ENCODE measurements at places on chromosomes 5 and 9.

GRCh38 chr5:14685757-14686156, 21.2 kb downstream of the OTULIN start:
- peak; percentile 23 for DNase-seq

- DNase-seq = no peak
Observed at GRCh38 chr5:104048231-104048630, 485.6 kb upstream of the NUDT12 start.

- DNase-seq = no peak
Observed at GRCh38 chr9:92947268-92948037, at the start of gene FGD3. Gene FGD3, plus strand, starts transcription at chr9:92947523. Its CDS starts 28,734 bp downstream, at chr9:92976257.

- no peak for DNase-seq
Observed at GRCh38 chr9:134165357-134166315, 1.3 kb upstream of the RNU6ATAC start.

- DNase-seq = no peak
Observed at GRCh38 chr9:92728831-92729734, 35.5 kb downstream of the BICD2 start.

DNA sequence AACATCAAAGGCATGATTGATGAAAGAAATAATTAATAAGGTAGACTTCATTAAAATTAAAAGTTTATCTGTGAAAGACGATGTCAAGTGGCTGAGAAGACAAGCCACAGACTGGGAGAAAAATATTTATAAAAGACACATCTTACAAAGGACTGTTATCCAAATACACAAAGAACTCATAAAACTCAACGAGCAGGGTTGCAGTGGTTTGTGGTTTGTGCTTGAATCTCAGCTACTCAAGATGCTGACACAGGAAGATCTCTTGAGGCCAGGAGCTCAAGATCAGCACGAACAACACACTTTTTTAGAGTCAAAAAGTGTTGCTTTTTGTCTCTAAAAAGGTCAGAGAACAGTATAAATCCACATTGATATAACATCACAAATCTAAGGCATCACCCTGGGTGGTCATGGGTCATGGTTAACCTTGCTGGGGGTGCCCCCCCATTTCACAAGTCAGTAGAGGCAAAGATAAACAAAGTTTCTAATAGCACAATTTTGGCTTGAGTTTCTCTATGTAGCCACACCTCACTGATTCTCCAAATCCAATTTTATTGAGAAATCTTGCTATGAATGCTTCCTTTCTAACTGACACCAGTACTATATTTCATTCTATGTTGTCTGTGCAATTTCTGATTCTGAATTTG, 342.9 kb upstream of the RPS23 start:
- no peak for DNase-seq

DNA sequence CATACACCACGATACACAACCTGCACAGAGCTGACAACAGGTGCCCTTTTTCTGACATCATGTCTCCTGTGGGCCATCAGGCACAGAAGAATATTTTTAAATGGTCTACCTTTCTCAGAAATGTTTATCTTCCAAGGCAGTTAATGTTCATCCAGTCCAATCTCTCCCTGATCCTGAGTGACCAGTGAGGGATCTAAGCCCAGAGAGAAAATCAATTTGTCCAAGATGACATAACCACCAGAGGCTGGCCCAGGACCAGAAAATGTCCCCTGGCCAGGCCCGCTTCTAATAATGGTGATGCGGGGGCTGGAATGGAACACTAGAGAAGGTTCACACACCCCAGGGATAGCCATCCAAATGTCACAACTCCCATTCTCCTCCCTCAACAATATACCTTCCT, 357.9 kb upstream of the KIF2A start:
- DNase-seq = no peak

DNA sequence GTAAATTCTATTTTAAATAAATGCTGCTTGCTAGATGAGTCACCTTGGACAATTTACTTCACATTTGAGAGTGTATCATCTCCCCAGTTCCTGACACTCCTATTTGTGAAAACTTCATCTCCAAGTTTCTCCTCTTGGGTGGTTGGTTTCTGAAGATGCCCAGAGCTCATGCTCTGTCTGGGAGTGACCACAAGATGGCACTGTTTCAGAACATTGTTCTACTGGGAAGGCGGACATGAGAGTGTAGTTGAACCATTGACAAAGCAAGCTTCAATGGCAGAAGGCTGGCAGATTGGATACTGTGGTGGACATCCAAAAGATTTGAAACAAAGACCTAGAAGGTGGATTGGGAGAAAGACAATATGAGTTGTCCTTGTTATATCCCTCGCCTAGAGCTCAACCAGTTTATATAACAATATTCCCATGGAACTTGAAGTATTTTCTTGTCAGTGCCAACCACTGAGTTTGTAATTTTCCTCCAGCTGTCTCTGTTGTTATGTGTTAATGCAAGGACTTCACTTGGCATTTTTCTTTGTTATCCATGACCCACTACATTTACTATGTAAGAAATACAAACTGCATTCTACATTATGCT, 234.3 kb upstream of the ANKH start:
- DNase-seq = peak; percentile 52

Data from neuronal stem cell (in vitro differentiated cells).